ENCODE measurements at places on chromosomes 1 and 21. TPM values are rescaled to one million over a fixed set of nuclear protein-coding genes. Genes with fewer than 3 reads are reported as not detected.

SMYD2 gene
- total RNA-seq = 39.9 TPM

TNFSF4 gene
- total RNA-seq = 3.7 TPM

TAGLN2 gene
- total RNA-seq = 172 TPM

TARDBP gene
- total RNA-seq = 32.5 TPM

NPHS2 gene
- 0.05 TPM for total RNA-seq

UBIAD1 gene
- total RNA-seq = 7.3 TPM

- DNase-seq = no peak
Measured at GRCh38 chr1:88101041-88101440, 583.0 kb upstream of the PKN2 start.

DNA sequence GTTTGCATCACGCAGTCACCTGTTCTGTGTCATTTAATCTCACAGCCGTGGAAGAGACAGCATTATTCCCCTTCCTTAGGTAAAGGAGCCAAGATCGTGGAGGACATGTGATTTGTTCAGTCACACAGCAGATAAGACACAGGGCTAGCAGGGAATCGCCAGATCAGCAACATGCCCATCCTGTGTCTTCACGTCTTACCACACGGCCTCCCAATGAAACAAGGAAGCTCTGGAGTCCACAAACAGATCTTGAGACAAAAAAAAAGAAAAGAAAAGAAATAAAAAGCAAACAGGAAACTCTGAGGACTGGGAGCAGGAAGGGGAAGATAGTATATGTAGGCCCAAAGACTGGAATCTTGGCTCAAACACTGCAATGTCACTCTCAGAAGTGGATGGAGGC, 155.3 kb downstream of the ADSS2 start:
- no peak for DNase-seq

DNA sequence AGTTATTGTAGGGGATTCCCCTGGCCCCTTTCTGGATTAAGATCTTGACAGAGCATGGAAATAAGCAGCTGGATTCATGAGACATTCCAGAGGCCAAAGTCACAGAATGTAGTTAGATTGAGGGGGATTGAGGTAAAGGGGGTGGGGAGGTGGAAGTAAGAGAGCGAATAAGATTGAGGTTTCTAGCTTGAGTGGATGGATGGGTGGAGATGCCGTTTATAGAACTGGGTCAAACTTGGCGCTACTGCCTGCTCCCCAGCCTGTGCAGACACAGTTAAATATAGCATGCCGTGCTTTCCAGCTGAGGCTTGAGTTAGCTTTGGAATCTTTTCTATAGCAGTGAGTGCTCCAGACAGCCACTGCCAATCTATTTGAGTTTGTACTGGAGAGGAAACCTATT, 85.7 kb downstream of the DYRK1A start:
- DNase-seq = no peak
